ENCODE measurements at places on chromosomes 2 and 18.

DNA sequence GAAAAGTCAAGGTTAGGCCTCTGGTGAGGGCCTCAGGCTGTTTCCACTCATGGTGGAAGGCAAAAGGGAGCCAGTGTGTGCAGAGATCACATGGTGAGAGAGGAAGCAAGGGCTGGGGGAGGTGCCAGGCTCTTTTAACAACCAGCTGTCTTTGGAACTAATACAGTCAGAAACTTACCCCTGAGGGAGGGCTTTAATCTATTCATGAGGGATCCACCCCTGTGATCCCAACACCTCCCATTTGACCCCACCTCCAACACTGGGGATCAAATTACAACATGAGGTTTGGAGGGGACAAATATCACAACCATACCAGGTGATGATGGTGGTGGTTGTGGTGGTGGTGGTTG, 10.9 kb downstream of the POLI start:
- DNase-seq = no peak

GRCh38 chr2:84649487-84650142, 133.3 kb downstream of the DNAH6 start:
- DNase-seq = no peak

DNA sequence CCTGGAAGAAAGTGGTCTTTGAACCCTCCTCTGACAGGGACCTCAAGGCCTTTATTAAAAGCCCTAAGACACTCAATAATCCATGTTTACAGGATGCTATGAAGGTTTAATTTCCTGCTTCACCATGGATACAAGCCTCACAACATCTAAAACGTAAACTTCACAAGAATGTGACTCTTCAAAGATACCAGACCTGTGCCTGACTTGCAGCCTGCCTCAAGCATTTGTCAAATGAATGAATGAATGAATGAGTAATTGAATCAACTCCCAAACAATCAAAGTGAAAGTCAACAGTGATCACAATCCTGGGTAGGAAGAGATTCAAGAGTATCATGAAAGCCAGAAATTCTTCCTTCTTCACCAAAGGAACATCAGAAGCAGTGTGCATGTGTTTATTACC, 30.4 kb downstream of the KLF7 start:
- DNase-seq = no peak

GRCh38 chr2:161946489-161947107, 127.4 kb downstream of the DPP4 start:
- DNase-seq = no peak

- DNase-seq = no peak
Measured at GRCh38 chr2:207254591-207255464, 89.1 kb upstream of the KLF7 start.

- DNase-seq = no peak
Measured at GRCh38 chr2:118312969-118313756, 224.9 kb downstream of the INSIG2 start.

DNA sequence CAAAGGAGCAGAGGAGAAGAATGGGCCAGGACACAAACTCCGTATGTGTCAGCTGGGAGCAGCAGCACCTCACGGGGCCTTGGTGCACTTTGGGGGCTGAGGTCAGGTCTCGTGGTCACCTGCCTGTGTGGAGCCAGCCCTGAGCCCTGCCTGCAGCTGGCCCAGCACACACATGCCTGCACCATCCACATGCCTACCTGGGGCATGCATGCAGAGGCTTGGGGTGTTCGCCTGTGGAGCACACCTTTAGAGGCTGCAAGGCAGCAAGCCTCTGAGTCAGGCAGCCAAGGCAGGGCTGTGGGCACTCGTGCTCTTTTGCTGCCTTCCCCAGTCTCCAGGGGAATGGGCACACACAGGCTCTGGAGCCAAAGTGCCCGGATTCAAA, 36.0 kb downstream of the ARHGEF4 start:
- DNase-seq = no peak

GRCh38 chr2:12950957-12951656, 234.4 kb downstream of the TRIB2 start:
- DNase-seq = no peak

- DNase-seq = no peak
Measured at GRCh38 chr2:123958011-123958410, 67.1 kb upstream of the CNTNAP5 start.

- no peak for DNase-seq
Measured at GRCh38 chr18:23354625-23355024, 98.5 kb upstream of the RIOK3 start.

DNA sequence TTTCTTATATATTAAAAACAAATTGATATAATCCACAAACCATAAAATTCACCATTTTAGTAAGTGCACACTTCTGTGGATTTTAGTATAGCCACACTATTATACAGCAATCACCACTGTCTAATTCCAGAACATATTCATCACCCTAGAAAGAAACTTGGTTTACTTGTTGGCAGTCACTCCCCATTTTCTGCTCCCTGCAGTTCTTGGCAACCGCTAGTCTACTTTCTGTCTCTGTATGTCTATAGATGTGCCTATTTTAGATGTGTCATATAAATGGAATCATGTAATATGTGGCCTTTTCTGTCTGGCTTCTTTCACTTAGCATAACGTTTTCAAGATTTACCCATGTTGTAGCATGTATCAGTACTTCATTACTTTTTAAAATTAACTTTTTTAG, 5.7 kb downstream of the CKAP2L start:
- DNase-seq = no peak

DNA sequence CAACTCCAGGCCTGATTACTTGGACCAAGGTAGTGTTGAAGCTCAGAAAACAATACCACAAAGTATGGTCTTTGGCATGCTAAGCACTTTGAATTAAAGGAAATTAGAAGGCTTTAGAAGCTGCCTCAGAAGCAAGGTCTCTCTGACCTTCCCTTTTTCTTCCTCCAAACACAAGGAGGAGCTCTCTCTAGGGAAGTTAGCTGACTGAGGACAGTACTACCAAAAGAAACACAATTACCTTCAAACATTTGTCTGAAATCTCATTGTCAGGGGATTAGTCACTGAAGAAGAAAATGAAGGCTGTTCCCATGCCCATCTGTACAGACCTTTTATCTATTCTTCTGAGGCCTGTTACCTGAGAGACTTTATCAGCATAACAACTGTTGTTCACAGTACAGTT, 279.3 kb downstream of the CDH20 start:
- no peak for DNase-seq

GRCh38 chr2:239256350-239256743, 144.5 kb downstream of the HDAC4 start:
- no peak for DNase-seq

- DNase-seq = no peak
Measured at GRCh38 chr2:219442256-219443015, 7.8 kb downstream of the SPEG start.

DNA sequence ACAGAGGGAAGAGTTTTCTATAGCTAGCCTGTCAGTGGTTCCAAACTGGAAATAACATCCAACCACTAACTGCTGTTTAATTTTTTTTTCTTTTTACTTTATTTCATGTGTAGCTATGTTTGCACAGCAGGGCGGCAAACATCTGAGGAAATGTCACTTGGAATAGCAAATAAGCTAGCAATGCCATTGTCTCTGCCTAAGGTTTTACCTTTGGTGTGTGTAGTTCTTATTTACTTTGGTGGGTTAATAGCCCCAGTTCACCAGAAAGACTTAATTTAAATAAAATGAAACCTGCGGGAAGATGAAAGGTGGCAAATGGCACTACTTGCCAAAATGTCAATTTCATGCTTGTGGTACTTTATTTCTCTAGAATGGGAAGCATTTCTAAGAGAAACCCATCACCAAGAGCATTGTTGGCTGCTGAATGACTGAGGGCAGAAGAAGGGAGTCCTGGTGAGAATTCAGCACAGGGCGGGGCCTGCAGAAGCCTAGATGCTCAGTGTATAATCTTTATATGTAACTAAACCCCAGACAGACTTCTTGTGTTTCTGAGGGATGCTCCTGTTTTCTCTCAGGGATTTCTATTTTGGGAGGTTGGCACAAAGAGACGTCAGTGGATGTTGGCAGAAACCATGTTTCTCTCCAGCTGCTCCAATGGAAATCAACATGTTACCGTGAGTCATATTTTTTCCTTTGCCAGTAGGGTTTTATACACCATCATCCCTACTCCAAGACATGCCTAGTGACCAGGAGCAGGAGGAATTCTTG, 300.4 kb upstream of the NT5C1B start:
- DNase-seq = no peak

DNA sequence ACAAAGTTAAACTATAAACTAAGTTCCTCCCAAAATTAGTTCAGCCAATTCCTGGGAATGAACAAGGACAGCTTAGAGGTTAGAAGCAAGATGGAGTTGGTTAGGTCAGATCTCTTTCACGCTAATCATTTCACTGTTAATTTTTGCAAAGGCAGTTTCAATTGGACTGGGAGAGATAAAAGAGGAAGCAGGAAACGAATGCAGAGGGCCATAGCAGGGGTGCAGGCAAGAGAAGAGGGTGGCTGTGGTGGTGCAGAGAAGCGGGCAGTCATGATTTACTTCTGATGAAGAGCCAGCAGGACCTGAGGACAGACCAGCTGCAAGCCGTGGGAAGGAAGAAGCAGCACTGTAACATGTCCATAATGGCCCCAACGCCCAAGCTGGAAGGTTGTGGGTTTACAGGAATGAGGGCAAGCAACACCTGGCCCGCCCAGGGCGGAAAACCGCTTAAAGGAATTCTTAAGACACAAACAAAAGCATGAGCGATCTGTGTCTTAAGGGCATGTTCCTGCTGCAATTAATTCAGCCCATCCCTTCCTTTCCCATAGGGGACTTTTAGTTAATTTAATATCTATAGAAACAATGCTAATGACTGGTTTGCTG, 4.1 kb upstream of the RMP24 start:
- DNase-seq = no peak

DNA sequence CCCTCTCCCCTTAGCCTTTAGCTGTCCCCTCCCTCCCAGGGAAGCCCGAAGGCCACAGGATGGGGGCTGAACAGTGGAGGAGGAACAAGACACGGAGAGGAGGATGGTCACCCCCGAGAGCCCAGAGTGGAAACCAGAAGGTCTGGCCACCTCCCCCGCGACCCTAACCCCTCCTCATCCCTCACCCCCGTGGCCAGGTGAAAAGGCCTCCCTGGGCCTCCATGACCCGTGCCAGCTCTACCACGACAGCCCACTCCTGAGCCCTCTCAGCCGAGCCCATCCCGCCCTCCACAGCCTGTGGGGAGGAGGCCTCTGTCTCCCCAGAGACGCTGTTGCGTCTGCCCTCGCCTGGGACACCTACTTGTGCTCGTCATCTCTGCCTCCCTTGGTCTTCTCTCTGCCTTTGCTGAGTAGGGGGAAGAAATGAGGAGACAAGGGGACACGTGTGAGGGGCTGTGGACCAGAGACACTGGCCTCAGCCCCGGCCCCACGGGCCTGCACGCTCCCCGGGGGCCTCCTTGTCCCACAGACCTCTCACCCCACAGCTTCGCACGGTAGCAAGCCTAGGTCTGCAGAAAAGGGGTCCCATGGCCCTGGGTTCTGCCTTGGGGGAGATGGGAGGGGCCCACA, 32.5 kb upstream of the OTOF start:
- no peak for DNase-seq

GRCh38 chr18:24559526-24559925, 99.1 kb downstream of the HRH4 start:
- no peak for DNase-seq

- DNase-seq = no peak
Measured at GRCh38 chr2:2575870-2576386, 244.9 kb upstream of the MYT1L start.

DNA sequence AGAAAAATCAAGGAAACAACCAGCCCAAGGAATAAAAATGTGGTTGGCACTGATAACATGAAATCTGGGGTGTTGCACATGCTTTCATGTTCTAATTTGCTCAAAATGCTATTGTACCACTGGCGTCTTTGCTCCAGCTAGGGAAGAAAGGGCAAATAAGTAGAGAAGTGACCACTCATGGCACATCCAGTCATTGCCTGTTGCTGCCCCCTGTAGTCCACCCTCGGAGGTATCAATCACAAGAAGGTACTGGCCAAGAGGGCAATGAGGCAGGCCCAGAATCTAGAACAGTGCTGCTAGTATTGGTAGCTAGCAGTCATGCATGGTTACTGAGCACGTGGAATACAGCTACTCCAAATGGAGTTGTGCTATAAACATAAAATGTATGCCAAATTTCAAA, 213.4 kb downstream of the CDCA7 start:
- no peak for DNase-seq

DNA sequence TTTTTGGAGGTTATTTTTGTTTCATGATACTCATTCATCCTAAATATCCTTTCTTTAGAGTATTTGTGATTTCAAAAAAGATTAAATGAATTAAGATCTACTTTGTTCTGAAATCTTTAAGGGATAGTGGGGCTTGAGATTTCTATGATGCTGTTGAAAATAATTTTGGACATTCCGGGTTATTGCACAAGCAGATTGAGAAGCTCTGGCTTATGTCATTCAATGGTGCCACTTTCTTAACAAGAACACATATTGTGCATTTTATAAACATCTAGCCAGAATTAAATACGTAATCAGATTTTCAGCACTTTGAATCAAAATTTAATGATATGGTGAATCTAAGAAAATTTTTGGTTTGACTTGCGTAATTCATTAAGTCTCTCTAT, 207.7 kb upstream of the COL3A1 start:
- DNase-seq = no peak

DNA sequence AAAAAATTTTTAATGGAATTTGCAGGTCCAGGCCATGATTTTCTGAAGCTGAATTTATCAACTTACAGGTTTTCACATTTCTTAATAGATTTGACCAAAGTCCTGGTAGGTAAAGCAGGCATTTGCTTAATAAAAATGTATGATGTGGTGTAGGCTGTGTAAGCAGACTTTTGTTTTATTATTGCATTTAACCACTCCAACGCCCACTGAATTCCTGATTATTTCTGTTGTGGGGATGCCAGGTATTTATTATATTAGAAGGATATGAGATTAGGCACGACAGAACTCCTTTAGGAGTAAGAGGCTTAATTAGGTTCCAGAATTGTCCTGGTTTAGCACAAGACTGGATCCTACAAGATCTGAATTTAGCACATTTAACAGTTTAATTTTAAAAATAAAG, 111.1 kb downstream of the ADCYAP1 start:
- DNase-seq = no peak

DNA sequence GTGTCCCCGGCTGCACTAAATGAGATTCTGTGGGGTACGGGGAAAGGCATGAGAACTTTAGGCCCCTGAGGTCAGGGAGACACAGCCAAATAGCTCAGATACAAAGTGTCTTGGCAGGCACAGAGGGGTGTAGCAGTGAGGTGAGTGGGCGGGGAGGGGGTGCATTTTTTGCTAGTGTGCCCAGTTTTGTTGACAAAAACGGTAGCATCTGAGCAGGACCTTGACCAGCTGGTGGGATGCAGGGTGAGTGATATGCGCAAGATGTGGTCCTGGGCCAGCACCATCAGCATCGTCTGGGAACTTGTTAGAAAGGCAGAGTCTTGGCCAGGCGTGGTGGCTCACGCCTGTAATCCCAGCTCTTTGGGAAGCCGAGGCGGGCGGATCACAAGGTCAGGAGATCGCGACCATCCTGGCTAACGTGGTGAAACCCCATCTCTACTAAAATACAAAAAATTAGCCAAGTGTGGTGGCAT, 127.3 kb upstream of the LGALSL start:
- DNase-seq = no peak

GRCh38 chr2:214796911-214797310, 12.6 kb downstream of the BARD1 start:
- no peak for DNase-seq

Measured in T-helper 17 cell (primary cell).